ENCODE measurements at places on chromosomes 12 and 14.

GRCh38 chr14:103709814-103710213 is 5.4 kb downstream of the XRCC3 start:
- no peak for DNase-seq

GRCh38 chr12:46493150-46493833 is 120.7 kb upstream of the SLC38A2 start:
- no peak for DNase-seq

GRCh38 chr14:104187121-104187889 is 48.9 kb downstream of the KIF26A start:
- no peak for DNase-seq

GRCh38 chr14:105272623-105273022 is 24.3 kb downstream of the BTBD6 start:
- no peak for DNase-seq

GRCh38 chr14:91149462-91149861 is 35.6 kb downstream of the DGLUCY start:
- peak; percentile 99 for DNase-seq

DNA sequence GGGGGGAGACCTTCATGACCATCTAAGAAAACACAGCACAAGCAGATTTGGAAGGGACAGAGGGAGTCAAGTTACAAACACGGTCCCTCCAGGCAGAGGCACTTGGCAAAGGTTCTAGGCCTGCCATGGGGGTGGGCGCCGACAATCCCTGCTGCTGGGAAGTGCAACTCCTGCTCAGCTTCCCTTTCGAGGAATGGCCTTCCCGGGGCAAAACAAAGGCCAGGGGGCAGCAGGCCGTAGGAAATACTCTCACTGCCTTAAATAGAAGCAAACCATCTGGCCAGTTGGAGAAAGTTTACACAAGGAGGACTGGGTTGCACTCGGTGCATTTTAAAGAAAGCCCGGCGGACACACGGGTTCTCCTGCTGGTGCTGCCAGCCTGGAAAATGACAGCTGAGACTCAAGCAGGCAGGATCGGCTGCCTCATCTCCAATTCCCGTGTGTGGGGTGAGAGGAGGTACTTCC is 65.8 kb downstream of the ITPK1 start:
- DNase-seq = no peak

DNA sequence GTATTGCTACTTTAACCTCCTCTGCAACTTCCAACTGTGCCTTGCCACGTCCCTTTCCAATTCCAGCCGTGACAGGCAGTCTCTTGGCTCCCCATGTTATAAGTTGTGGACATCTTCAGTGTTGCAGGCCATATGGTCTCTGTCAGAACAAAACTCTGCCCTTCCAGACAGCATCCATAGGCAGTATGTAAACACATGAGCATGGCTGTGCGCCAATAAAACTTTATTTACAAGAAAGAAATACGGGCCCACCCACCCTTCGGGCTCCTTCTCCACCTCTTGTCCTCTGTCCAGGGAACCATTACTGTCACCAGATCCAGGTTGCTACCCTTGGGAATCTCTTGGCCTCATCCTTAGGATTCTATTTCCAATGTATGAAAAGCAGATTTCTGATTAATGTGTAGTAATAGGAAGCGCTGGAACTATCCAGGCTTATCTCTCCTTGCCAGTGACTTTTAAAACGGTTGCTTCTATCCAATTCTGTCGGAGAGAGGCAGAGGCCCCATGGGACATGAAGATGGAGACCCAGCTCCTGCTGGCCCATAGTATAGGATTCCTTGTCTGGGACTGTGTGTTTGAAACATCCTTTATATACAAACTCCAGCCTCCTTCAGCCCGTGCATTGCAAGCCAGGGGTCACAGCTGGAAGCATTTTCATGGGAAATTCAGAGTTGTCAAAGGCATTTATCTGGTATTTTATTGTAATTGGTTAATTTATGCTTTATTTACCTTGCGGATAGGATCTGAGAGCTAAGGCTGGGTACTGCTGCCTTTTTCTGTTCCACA is 114.4 kb downstream of the ZNF664 start:
- no peak for DNase-seq

DNA sequence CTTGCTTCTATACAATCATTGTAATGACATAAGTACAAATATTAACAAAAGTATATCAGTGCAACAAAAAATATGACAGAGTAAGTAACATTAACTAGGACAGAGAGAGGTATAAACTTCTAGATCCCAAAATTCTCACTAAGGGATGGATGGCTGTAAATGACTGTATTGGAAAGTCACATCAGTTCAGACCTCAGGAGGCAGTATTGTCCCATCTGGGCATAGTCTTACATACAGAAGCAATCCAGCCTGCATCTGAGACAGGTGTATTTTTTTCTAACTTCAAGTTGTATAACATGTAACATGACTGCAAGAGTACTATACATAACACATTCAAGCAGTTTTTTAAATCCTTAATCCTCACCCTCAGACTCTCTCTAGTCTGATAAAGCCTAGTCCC is 99.0 kb downstream of the GARIN6 start:
- DNase-seq = no peak

DNA sequence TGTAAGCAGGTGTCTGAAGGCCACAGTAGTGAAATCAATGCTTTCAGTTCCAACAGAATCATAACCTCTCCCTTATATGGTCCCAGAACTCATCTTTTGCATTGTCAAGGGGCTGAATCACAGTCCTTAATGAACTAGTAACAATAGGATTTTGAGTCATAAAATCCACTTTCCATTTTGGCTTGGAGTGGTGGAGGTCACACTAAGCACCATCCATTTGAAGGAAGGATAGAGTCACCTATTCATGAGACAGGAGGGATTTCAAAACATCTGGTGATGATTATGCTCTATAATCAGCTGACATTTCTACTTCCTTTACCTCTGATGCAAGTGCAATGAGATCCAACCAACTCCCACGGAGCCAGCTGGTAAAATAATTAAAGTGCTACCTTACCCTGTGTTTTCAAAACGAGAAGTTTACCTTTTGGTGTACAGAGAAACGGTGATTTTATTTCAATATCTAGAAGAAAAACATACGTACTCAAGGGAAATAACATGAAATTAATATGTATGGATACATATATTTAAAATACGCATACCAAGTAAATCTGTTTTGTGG is 59.1 kb downstream of the TMEM132D start:
- no peak for DNase-seq

DNA sequence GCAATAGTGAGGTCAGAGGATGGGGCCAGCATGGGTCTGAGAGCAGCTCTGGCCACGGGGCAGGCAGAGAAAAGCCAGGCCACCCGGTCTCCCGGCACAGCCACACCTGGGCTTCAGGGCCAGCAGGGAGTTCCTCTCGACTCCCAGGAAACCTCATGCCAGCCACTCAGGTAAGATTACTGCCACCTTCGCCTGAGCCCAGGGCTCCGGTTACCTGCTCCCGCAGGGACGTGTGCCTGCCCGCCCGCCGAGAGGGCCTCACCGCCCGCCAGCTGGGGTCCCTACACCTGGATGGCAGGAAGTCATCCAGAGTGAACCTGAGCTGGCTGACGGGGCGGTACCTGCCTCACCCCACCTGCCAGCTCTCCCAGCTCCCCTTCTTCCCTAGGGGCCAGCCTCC is 7.3 kb downstream of the JAG2 start:
- no peak for DNase-seq

GRCh38 chr14:101174980-101175606 is 271.6 kb upstream of the RTL1 start:
- no peak for DNase-seq

DNA sequence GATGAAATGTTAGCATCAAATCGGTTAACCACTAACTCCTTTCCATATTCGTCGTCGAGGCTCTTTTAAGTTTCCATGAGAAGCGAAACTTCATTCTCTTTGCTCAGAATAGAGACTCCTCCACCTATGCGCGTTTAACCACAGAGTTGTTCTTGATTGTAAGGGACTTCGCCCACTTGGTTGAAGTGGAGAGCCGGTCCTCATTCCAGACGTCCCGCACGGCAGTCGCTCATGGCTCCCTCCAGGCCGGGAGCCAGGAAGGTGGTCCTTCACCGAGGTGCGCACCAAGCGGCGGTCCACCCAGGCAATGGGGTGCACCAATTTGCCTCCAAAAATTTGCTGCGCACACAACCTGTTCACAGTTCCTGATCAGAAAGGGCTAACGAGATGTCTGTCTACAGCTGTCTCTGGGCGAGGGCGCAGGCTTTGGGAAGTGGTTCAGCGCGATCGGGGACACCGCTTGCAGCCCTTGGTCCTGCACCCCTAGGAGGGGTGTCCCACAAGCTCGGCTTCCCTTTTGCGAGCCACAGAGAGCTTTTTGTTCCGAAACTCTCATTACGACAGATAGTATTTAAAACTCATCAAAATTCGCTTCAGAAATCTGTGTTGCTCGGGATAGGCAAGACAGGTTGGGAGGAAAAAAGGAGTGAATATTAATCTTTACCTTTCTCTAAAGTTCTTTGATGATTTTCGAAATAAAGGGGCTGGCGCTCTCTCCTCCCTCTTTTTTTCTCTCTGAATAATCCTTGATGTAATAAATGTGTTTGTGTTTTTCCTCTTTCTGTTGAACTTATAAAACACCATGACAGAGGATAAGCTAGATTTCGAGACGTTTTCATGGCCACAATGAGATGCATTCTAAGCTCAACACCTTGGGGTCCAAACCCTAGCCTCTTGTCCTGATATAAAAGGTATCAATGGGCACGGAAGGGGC is 6.4 kb upstream of the ALX1 start:
- no peak for DNase-seq

All from HFF-Myc (cell line).